Endothelial cell of umbilical vein (primary cell): ENCODE measurements at places on chromosomes 5 and 9. TPM values are rescaled to one million over a fixed set of nuclear protein-coding genes. Genes with fewer than 3 reads are reported as not detected.

DNA sequence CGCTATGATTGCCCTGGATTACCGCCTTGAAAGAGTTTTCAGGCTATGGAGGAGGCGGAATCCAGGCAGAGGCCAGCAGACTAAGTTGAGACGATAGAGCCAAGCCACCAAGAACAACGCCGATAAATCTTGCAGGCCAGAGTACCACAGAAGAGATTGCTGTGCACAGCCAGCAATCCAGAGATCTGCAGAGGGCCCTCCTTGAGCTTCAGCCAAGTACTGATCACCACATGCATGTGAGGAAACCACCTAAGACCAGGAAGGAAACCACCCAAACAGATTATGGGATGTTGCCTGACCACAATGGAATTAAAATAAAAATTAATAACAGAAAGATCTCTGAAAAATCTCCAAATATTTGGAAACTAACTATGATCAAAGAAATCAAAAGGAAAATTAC is 74.9 kb downstream of the GCNT4 start:
- DNase-seq = no peak

- no peak for DNase-seq
These were observed 21.8 kb downstream of the IRX4 start for GRCh38 chr5:1860949-1861348.

PPP3R2 gene
- not detected in 2 replicates for total RNA-seq

GRCh38 chr9:91776409-91777291 is 173.4 kb downstream of the ROR2 start:
- no peak for DNase-seq

PCDHGA9 gene
- total RNA-seq = 3.5 and 3.9 TPM in 2 replicates

- DNase-seq = no peak
These were observed 762.6 kb upstream of the SEMA6A start for GRCh38 chr5:117337064-117337749.

DNA sequence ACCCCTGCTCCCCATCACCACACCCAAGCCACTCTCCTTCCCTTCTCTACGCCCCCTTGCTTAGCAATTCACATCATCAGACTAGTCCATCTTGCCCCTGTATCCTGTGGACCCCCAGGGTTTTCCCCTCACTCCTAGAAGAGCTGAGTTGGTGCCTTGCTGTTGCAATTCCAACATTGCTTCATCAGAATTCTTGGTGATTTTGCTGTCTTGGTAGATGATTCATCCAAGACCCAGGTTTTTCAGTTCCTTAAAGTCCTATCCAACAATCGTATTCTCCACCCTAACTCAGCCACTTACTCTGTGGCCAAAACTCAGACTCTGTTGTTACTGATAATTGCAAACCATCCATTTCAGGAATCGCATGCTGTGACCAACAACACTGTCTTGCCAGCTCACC is 21.4 kb upstream of the CCNJL start:
- DNase-seq = no peak

NAIP gene
- 6.7 and 7.3 TPM in 2 replicates for total RNA-seq

JAKMIP2 gene
- not detected in 2 replicates for total RNA-seq

PNPLA7 gene
- total RNA-seq = 1.9 TPM in 2 replicates

LVRN gene
- total RNA-seq = 0.28 and 0.38 TPM in 2 replicates

GRCh38 chr5:151258201-151258611 is 5.2 kb downstream of the GM2A start:
- DNase-seq = no peak

C9orf152 gene
- not detected in 2 replicates for total RNA-seq

- no peak for DNase-seq
These were observed 636.2 kb downstream of the MTRR start for GRCh38 chr5:8505196-8505595.

ADRA1B gene
- total RNA-seq = 0.21 TPM in 1 of 2 replicates, not detected in the other
